ENCODE measurements at places on chromosomes 7 and 10.

DNA sequence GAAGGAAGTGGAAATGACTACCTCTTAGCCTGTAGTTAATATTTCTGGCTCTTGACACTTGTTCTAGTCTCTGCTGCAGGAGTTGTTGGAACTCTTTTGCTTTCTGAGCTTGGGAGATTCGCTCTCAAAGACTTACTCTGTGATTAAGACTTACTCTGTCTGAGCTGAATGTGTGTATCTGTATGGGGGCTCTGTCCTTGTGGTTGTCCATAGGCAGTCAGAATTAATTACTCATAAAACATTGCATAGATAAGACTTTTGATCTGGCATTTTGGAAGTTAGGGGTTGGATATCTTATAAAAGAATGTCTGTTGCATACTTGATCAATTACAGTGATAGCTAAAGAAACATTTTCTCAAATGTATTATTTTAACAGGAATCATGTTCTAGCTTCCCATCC lies 199.2 kb upstream of the KIAA1217 start:
- H3K27ac ChIP-seq, result no peak overlapping the region
- H3K4me3 ChIP-seq, result no peak overlapping the region

DNA sequence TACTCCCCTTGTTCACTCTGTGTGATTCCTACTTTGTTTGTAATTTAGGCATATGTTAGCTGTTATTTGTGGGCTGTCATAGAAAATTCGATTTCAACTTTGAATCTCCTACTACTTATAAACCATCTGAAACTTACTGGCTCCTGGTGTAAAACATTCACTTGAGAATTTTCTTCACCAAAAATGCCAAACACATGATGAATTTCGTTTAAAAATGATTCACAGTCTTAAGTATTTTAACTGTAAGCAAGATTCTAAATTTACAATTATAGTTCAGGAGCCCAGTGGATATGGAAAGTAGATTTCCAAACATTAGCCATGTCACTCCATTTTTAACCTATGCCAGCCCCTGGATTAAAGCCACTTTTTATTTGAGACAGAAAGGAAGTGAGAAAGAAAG lies 3.1 kb downstream of the CPED1 start:
- peaks cover 5% of the 10 kb centered on the region for H3K4me1 ChIP-seq
- no peaks in the 10 kb centered on the region for H3K36me3 ChIP-seq
- DNase-seq, result no peak
- no peaks in the 10 kb centered on the region for H3K27me3 ChIP-seq
- no peak overlapping the region for H3K27ac ChIP-seq
- H3K4me3 ChIP-seq, result peak overlapping the region; percentile 30

DNA sequence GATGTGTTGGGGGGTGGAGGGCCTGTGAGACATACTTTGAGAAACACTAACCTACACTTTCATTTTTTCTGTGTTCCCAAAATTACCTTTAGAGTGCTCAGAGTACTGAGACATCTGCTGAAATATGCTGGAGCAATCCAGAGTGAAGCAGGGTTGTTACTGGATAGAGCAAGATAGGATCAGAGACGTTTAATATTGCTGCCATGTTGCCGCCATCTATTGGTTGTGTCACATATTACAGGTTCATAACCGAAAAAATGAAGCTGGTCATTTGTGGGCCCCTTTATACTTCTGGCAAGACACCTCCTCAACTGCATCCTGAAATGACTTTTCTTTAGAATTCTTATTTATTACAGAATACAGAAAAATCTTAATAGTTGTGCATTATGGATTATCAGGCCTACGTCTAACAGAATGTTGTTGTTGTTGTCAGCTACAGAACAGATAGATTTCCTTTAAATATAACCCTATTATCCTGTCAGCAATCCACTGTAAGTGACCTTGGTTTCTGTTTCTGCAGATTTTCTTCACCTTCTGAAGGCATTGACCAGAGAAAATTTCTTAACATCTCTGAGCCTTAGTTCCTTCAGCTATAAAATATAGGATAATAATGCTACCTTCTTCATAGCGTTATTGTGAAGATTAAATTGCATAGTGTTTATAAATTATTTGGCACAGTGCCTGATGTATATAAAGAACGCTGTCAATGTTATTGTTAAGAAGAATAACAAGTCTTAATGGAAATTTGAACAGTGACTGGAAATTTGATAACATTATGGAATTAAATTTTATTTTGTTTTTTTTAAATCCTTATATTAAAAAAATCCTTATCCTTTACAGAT lies 16.2 kb upstream of the DLD start:
- H3K27me3 ChIP-seq, result no peaks in the 10 kb centered on the region
- no peak overlapping the region for H3K4me3 ChIP-seq
- no peaks in the 10 kb centered on the region for H3K36me3 ChIP-seq
- no peak overlapping the region for H3K27ac ChIP-seq
- no peak for DNase-seq

- peak overlapping the region; percentile 87 for H3K4me3 ChIP-seq
- no peak for DNase-seq
- peak overlapping the region; percentile 97 for H3K27ac ChIP-seq
Measured at GRCh38 chr7:48090095-48090805, 1.2 kb downstream of the UPP1 start.

GRCh38 chr7:131196803-131197202 lies 130.9 kb upstream of the MKLN1 start:
- no peaks in the 10 kb centered on the region for H3K4me1 ChIP-seq
- H3K36me3 ChIP-seq, result no peaks in the 10 kb centered on the region
- H3K4me3 ChIP-seq, result no peak overlapping the region

DNA sequence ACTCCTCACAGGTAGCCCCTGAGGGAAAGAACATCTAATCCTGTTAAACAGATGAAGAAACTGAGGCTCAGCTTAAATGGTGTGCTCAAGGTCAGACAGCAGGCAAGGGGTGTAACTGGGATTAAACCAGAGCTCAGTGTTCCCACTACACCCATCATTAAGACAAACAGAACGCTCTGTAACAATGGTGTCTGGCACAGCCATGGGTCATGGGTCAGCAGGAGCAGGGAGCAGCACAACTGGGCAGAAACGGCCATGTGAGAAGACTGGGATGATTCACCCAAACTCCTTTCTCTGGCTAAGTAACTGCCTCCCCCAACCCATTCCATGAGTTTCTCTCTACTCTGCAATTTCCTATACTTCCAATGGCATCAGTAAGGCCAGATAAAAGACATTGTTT lies 85.5 kb upstream of the PDE1C start:
- H3K27ac ChIP-seq, result no peak overlapping the region
- no peaks in the 10 kb centered on the region for H3K4me1 ChIP-seq
- DNase-seq, result no peak
- H3K4me3 ChIP-seq, result no peak overlapping the region
- no peaks in the 10 kb centered on the region for H3K36me3 ChIP-seq

DNA sequence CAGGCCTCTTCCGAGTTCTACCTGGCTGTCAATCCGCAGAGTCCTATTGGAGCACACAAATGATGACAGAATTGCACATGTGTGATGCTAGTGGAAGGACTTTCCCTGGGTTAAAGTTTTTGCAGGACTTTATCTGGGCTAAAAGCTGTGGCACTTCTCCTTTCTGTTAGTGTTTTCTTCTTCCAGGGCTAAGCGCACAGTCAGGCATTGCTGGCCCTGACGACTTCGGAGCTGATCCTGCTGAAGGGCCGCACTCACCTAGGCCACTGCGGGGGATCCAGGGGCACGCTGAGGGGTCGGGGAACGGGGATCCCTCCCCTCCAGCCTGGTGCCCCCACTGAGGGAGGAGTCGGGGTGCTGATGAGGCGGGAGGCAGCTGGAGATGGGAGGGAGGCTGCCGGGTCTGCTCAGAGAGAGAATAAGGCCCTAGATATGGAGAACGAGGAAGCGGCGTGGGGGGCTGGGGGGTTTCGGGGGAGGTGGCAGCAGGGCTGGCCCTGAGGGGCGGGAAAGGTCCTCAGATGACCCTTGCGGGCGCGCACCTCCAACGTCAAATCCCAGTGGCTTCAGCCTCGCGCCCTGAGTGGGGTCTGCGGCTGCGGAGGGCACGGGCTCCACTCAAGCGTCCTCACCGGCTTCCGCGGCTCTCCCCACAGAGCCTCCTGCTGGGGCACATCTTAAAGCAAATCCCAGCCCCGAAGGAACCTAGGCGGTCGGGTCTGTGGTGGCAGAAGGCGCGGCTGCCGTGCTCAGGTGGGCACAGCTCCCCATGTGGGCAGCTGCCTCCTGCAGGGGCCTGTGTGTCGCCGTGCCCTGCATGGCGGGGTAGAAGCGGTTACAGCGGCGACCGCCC lies 30.9 kb downstream of the AGR3 start:
- H3K27me3 ChIP-seq, result no peaks in the 10 kb centered on the region
- no peak for DNase-seq
- H3K27ac ChIP-seq, result no peak overlapping the region
- H3K4me3 ChIP-seq, result no peak overlapping the region
- H3K36me3 ChIP-seq, result no peaks in the 10 kb centered on the region

DNA sequence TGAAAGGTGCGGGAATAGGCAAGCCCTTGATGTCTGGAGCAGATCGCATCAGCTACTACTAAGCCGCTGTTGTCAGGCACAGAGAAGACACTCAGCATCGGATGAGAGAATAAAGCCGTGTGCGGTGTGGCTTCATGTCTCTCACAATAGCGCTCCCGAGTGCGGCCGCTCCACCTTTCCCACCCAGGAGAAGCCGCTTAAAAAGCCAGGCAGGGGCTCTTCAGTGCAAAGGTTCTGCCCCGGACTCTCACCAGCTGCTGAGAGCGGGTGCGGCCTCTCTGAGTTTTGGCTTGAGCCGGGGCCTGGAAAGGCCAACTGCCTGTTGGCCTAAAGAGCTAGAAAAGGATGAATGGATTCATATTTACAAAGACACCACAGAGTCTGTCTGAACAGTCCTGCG lies 600.6 kb downstream of the DNAJB6 start:
- no peak overlapping the region for H3K4me3 ChIP-seq
- no peak for DNase-seq
- H3K27me3 ChIP-seq, result no peaks in the 10 kb centered on the region
- no peak overlapping the region for H3K27ac ChIP-seq
- H3K4me1 ChIP-seq, result no peaks in the 10 kb centered on the region

DNA sequence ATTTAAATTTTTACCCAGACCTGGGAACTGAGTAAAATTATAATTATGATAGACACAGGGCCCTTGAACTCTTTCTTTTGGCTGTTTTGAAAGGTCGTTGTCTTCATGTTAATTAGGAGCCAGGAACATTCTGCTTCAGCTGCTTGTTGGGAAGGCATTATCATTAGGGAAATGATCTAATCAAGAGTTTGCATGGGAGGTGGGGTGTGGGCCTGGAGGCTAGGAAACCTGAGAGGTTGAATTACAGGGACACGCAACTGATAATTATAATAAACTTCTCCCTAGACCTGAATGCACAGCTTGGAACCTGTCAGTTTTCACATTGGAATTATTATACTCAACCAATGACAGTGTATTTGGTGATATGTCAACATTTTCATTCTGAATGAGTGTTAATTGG lies 237.7 kb downstream of the CACNB2 start:
- H3K36me3 ChIP-seq, result no peaks in the 10 kb centered on the region
- no peak overlapping the region for H3K4me3 ChIP-seq
- no peaks in the 10 kb centered on the region for H3K27me3 ChIP-seq
- H3K27ac ChIP-seq, result no peak overlapping the region
- no peak for DNase-seq

DNA sequence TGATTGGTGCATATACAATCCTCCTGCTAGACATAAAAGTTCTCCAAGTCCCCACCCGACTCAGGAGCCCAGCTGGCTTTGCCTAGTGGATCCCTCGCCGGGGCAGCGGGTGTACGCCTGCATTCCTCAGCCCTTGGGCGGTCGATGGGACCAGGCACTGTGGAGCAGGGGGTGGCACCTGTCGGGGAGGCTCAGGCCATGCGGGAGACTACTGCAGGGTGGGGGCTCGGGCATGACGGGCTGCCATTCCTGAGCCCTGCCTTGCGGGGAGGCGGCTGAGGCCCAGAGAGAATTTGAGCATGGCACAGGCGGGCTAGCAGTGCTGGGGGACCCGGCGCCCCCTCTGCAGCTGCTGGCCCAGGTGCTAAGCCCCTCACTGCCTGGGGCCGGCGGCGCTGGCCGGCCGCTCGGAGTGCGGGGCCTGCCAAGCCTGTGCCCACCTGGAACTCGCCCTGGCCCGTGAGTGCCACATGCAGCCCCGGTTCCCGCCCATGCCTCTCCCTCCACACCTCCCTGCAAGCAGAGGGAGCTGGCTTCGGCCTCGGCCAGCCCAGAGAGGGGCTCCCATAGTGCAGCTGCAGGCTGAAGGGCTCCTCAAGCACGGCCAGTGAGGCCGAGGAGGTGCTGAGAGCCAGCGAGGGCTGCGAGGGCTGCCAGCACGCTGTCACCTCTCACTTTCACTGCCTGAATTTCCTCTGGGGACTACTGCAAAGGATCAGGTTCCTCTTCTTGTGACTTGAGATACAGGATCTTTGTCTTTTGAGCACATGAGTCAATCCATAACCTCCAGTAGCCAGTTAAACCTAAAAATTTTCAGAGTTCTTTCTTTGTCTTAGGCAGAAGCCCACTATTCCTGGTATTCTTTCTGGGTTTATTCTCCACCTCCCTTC lies 25.1 kb upstream of the ELOVL3 start:
- H3K36me3 ChIP-seq, result no peaks in the 10 kb centered on the region
- no peak for DNase-seq
- no peaks in the 10 kb centered on the region for H3K4me1 ChIP-seq
- no peak overlapping the region for H3K4me3 ChIP-seq

DNA sequence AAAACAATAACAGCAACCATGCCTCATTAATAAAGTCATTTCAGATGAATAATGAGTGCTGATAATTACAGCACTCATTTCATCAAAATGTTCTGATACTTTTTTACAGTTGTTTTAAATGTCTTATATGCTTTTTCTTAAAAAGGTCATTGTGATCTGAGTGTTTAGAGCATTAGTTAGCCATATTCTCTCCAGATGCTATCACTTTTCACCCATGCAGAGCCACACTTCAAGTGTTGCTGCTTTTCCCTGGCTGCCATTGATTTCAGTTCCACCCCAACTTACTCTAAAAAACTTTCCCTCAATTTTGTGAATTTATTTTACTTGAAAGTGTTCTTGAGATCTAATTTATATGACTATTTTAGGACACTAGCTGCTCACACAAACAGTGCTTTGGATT lies 41.8 kb downstream of the NUP205 start:
- H3K27me3 ChIP-seq, result no peaks in the 10 kb centered on the region
- H3K27ac ChIP-seq, result no peak overlapping the region
- no peak for DNase-seq
